ENCODE measurements at places on chromosomes 11 and 22.

- DNase-seq = no peak
Observed at GRCh38 chr22:49827271-49827852, 311 bp downstream of the BRD1 start.

GRCh38 chr11:875203-875602 is 32.6 kb downstream of the TSPAN4 start:
- no peak for DNase-seq

DNA sequence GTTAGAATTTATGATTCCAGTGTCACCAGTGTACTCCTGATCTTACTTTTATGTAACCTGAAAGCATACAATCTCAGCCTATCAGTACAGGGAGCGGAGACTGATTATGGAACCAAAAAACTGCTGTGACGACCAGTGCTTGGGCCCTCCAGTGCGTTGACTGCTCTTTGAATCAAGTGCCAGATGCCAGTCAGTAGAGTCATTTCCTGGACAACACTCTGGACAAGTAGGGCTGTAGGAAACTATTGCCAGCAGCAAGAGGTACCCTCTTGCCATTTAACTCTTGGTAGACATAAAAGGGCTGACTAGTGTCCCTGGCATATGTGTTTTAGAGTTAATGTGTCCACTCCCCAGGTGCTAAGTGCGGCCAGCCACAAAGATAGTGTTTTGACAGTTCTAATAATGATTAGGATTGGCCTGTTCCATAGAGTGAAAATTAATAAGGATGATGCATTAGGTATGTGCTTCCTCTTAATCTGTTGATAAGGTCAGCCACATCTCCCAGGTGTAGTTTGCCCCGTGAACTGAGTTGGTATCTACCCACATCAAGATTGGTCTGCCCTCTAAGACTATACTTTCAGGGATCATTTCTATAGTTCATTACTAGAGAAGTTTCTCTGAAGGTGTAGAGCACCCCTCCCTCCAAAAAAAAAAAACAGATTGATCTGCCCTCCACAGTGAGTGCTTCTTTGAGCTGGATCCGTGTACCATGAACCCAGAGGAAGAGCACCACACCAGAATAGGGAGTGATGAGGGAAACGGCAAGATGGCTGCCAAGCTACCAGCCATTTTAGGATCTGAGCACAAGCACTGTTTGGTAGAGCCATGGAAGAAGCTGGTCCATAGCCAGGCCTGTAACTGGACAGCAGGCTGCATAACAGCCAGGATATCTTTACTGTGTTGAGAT is 20.7 kb upstream of the AIFM3 start:
- no peak for DNase-seq

- DNase-seq = no peak
Observed at GRCh38 chr11:120217941-120218694, 7.3 kb downstream of the OAF start.

GRCh38 chr11:2694995-2695939 is 4.5 kb downstream of the KCNQ1OT1 start:
- DNase-seq = no peak

GRCh38 chr11:73852049-73852448 is 24.6 kb downstream of the COA4 start:
- no peak for DNase-seq

DNA sequence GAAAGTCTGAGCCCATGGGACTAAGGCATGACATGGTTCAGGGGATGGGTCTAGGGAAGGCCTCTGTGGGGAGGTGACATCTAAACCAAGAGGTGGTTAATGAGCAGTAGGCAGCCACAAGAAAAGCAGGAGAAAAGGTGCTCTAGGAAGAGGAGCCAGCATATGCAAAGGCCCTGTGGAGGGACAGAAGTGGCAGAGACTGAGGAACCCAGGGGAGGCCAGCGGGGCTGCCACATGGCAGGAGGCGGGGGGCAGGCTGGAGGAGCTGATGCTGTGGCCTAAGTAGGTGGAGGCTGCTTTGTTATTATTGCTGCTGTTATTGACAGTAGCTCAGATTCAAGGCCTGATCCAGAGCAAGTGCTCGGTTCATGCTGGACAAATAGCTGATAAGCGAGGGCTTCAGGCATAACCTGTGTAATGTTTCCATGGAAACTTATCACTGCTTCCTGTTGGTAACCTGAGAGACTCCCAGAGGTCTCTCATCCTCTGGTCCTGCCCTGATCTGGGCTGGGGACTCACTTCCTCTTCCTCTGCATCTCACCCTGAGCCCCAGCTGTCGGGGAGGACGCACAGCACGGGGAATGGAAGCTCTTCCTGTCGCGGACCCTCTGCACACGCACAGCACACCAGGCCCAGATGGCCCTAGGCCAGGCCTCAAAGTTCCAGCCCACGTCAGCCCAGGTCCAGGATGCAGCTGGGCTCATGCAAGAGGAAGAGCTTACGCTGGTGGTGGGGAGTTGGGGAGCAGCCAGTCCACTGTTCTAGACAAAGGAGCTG is 75.2 kb upstream of the TP53I11 start:
- no peak for DNase-seq

DNA sequence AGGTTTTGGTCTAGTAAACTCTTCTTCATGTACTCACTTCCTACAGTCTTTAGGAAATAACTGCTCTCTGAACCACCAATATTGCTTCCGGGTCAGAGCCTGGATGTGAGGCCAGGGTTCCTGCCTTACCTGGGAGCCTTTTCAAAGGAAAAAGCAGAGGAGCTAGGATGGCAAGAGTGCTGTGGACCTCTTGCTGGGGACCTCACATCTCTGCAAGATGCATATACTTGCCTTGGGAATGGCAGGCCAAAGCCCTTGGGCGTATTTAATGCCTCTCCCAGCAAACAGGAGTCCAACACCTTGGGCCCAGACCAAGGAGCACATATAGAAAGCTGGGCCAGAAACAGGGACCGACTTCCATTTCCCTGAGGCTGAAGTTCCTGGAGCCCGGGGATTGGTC is 5.3 kb downstream of the GLB1L2 start:
- DNase-seq = no peak

DNA sequence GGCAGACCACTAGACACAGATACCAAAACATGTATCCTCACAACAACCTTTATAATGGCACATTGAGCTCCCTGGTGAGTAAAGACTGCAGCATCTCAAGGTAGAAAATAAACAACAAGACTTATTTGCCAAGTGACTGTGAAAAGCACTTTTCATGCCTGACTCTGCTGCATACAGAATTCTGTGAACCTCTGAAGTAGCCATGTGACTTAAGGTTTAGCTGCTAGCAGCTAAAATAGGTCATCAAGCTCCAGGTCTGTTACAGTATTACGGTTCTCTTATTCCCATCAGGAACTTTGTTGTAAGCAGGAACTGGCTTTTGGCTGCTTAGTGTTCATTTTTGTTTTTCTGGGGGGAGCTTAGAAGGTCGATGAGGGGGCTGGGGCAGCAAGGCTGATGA is 139.4 kb downstream of the PAX6 start:
- DNase-seq = no peak

DNA sequence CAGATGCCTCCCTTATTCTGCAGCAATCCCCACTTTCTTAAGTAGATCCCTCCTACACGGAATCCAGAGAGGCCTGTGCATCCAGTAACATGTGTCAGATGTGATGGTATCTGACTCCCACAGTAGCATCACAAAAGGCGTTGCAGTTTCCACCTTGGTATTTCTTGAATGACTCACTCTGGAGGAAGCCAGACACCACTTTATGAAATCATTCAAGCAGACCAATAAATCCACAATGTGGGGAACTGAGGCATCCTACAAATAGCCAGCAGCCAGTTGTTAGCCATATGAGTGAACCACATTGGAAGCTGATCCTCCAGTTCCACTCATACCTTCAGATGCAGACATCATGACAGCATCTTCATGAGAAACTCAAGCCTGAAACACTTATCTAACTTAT is 798.1 kb downstream of the OPCML start:
- DNase-seq = no peak

DNA sequence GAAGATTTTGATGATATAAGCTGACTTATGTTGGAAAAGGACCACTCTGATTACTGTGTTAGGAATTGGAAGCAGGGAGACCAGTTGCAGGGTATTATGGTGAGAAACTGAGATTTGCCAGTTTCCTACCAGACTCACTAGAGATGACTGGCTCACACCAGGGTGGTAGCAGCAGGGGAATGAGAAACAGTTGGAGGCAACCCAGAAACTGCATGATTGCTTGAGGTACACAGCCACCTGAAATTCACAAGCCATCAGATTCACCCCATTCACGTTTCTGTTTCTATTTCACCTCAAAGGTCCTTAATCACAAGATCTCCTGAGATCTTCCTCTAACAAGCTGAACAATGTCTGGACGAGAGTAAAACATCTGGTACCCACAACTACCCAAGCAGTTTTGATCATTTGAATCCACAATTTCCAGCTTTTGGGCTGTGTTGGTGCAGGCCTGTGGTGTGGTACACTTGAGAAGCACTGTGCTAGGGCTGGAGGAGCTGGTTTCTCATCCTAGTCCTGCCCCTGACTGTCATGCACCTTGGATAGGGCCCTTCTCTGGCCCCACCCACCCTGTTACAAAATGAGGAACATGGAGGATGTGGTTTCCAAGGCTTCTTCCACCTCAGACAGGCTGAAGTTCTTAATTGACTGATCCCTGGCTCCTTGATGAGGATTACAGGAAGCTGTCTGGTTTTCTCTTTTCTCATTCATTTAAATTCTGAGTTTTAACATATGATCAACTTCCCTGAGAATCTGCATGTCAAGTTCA is 233.4 kb downstream of the INSC start:
- no peak for DNase-seq

DNA sequence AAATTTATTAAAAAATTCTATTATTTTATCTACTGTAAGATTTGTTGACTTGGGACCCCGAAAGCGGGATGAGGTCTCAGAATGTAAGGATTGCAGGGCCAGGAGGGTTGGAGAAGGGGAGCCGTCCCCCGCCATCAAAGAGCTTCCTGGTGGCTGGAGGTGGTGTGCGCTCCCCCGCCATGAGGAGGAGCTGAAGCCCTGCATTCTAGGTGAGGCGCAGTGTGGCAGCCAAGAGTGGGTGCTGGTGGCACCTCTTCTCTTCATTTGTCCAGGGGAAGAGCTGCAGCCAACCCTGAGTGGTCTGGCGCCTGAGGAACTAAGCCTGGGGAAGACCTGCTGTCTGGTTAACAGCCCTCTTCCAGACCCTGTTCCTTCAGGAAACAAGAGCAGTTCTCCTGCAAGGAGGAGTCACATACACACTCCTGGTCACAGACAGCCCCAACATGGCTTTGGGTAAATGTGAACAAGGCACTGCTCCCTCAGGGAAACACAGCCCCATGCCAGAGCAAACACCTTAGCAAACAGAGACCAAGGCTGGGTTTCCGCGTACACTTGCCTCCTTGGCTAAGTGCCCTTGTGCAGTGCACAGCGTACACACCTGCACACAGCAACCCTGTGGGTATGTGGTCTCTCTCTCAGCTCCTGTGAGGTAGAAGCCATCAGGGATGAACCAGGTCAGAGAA is 17.3 kb downstream of the RTN4RL2 start:
- no peak for DNase-seq

- DNase-seq = no peak
Observed at GRCh38 chr11:112735470-112735869, 225.8 kb upstream of the NCAM1 start.

DNA sequence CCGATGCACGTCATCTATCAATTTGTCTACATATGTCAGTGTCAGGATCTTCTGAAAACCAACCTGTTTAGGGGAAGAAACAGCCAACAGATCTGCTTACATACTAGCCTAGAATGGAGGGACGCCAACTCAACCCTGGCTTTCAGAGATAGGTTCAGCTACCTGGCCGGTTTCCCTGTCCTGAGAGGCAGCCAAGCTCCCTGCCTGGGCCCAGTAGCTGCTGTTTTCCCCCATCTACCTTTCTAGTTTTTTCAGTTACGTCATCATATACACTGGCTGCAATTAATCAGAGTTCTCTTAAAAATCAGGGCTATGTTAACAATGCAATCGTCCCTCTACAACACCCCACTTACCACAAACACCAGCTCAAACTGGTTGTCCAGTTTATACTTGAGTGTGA is 1.0 kb downstream of the SRPRA start:
- DNase-seq = no peak

- DNase-seq = no peak
Observed at GRCh38 chr11:20050551-20051333, 109.5 kb downstream of the DBX1 start.

- no peak for DNase-seq
Observed at GRCh38 chr11:116240710-116241109, 532.1 kb downstream of the BUD13 start.

- DNase-seq = no peak
Observed at GRCh38 chr22:45709060-45709739, 37.6 kb downstream of the ATXN10 start.

DNA sequence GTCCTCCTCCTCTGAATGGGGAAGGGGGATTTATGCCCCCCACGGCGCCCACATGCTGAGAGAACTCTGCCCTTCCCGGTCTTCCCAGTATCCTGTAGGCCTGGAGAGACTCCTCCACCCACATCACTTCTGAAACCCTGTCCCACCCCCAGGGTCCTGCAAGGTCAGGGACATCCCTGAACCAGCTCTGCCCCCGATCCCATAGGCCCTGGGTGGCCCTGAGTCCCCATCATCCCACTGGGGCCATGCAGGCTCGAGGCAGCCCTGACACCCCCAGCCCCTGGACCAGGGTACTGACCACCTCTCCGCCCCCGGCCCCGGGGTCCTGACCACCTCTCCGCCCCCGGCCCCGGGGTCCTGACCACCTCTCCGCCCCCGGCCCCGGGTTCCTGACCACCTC is 11.7 kb downstream of the B4GALNT4 start:
- DNase-seq = no peak

DNA sequence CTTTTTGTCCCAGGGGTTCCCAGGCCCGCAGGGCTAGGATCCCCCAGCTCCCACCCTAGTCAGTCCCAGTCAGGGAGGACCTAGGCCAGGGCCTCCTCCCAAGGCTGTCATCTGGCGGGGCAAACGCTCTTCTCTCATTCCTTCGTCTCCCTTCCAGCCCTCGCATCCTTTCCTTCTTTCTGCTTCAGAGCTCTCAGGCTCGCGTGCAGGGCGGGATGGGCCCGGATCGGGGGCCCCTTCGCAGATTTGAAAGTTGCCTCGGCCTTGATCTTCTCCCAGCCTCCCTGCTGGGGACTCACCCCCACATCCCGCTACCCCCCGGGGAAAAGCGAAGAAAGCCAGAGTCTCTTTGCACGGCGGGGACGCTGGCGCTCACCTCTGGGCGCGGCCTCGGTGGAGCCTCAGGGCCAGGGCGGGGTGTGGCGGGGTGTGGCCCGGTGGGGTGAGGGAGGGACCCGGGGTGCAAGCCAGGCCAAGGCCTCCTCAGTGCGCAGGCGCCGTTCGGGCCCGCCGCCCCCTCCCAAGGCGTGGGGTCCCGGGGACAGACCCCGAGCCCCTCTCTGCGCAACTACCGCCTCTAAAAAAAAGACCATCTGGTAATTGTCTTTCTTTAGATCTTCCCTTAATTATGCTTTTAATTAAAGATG is 14.8 kb upstream of the PAX6 start:
- DNase-seq = no peak

DNA sequence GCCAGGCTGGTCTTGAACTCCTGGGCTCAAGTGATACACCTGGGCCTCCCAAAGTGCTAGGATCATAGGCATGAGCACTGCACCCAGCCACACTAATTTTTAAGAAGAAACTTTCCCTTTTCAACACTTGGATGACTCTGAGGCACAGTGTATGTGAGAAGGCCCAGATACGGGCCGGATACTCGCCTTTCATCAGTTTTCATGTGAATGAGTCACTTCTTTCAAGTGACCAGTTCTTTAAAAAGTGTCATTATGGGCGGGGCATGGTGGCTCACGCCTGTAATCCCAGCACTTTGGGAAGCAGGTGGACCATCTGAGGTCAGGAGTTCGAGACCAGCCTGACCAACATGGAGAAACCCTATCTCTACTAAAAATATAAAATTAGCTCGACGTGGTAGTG is 120.8 kb downstream of the CTTN start:
- DNase-seq = no peak
